ENCODE measurements at places on chromosomes 4 and X. TPM values are rescaled to one million over a fixed set of nuclear protein-coding genes. Genes with fewer than 3 reads are reported as not detected.

The GPM6B gene
- 380 TPM for total RNA-seq

The ASB5 gene
- 0.41 TPM for total RNA-seq

The CCNA2 gene
- 6.9 TPM for total RNA-seq

- no peak for DNase-seq
These were observed 20.7 kb downstream of the TAPT1 start for GRCh38 chr4:16205298-16206164.

DNA sequence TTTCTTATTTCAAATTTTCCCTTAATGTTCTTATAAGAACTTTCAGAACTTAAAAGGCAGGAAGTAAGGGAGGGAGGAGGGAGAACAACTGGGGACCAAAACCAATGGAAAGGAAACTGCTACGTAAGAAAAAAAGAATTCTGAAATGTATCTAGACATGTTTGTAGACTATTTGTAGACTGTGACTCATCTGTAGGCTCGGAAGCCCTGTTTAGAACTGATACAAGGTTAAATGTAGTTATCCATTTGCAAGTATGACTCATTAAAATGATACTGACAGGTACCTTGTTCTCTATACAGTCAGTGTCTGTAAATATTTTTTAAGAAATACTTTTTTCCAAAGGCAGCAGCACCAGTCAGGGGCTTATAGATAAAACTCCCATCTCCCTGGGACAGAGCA lies 202.0 kb downstream of the DHX15 start:
- no peak for DNase-seq

GRCh38 chr4:91448668-91449330 lies 855.0 kb upstream of the GRID2 start:
- no peak for DNase-seq

GRCh38 chrX:3638280-3638873 lies 75.1 kb downstream of the PRKX start:
- peak; percentile 18 for DNase-seq

DNA sequence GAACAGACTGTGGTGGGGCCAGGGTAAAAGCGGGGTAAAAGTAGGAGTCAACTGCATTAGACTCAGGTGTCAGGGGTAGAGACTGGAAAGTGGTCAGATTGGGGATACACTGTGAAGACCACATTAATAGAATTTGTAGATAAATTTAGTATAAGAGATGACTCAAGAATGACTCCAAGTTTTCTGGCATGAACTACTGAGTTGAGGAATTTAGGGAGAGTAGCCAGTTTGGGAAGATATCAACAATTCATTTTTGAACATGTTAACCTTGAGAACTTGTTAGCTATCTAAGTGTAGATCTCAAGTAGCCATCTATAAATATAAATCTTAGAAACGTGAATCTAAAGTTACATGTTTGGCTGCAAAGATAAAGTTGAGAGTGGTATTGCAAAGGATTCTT lies 206.9 kb upstream of the HCCS start:
- no peak for DNase-seq
